ENCODE measurements at places on chromosomes 3 and 15. TPM values are rescaled to one million over a fixed set of nuclear protein-coding genes. Genes with fewer than 3 reads are reported as not detected.

SLC12A8 gene
- total RNA-seq = 1.6 TPM

SPATA12 gene
- not detected for total RNA-seq

TRPM1 gene
- total RNA-seq = under 0.01 TPM

ZNF620 gene
- total RNA-seq = 0.73 TPM

DUOXA2 gene
- not detected for total RNA-seq

RASGRP1 gene
- total RNA-seq = not detected

GOLGA8T gene
- total RNA-seq = not detected

ITIH3 gene
- not detected for total RNA-seq

CAPN3 gene
- total RNA-seq = 1.5 TPM

FEZF2 gene
- total RNA-seq = not detected

SCN11A gene
- total RNA-seq = not detected

MB21D2 gene
- 2.9 TPM for total RNA-seq

SLCO2A1 gene
- total RNA-seq = under 0.01 TPM

MYL3 gene
- not detected for total RNA-seq

MYEF2 gene
- total RNA-seq = 0.37 TPM

ADAMTS9 gene
- 2.2 TPM for total RNA-seq

GLDN gene
- total RNA-seq = 0.37 TPM

PDZRN3 gene
- 33.8 TPM for total RNA-seq

RETNLB gene
- total RNA-seq = not detected

ENTPD3 gene
- not detected for total RNA-seq

CKMT1A gene
- total RNA-seq = not detected

LMAN1L gene
- total RNA-seq = not detected

KPNA4 gene
- 30.7 TPM for total RNA-seq

BMF gene
- under 0.01 TPM for total RNA-seq

P2RY13 gene
- not detected for total RNA-seq

EPHB1 gene
- total RNA-seq = 0.73 TPM

WDR93 gene
- total RNA-seq = not detected

TM4SF18 gene
- 0.39 TPM for total RNA-seq

CATSPER2 gene
- 0.39 TPM for total RNA-seq

SAMMSON gene
- total RNA-seq = not detected

GPR27 gene
- total RNA-seq = under 0.01 TPM

NBEAL2 gene
- total RNA-seq = 3.3 TPM

GRIP2 gene
- total RNA-seq = not detected

A4GNT gene
- total RNA-seq = not detected

ERC2 gene
- under 0.01 TPM for total RNA-seq

SCG5 gene
- 1.8 TPM for total RNA-seq

MINDY2 gene
- total RNA-seq = 30.9 TPM

SLC51B gene
- not detected for total RNA-seq

LRTM1 gene
- not detected for total RNA-seq

KLHL40 gene
- not detected for total RNA-seq

FBXO40 gene
- not detected for total RNA-seq

KIF7 gene
- total RNA-seq = 8.8 TPM

GRAMD1C gene
- 1.8 TPM for total RNA-seq

All from subcutaneous preadipocyte (primary cell).